ENCODE measurements at places on chromosomes 5 and 9. TPM values are rescaled to one million over a fixed set of nuclear protein-coding genes. Genes with fewer than 3 reads are reported as not detected.
A peak's percentile ranks its signal among the peaks of the same experiment; 100 is the strongest.

DNA sequence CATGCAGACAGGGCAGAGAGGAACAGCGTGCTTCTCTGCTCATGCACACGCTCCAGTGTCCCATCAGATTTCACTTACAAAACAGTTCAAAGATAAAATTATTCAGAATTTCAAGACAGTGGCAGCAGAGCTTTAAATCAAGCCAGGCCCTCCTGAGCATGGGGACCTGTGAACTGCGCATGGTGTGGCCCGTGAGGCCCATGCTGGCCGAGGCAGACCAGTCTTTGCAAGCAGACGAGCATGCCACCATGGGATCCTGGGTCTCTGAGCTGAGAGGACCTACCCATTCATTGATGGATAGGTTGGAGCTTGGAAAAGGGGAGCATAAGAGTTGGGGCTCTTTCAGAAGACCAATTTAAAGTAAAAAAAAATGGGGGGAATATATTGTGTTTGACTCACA lies 35.0 kb upstream of the SAP30L start:
- no peak for DNase-seq

The IFNA6 gene
- not detected for polyA plus RNA-seq

DNA sequence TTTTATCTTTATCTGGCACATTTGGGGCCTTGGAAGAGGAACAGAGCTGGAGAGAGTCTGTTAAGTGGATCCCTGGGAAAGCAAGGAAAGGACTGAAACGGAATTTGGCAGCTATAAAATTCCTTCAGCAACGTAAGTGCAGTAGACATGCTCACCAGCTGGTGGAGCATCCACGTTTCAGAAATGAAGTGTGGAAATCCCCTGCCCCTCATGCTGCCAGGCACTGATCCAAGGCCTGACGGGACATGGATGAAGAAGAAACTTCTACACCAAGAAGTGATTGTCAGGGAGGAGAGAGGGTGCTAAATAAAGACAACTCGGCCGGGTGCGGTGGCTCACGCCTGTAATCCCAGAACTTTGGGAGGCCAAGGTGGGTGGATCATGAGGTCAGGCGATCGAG lies 209.3 kb downstream of the ROR2 start:
- no peak for DNase-seq

- DNase-seq = peak; percentile 80
Measured at GRCh38 chr5:127875235-127876021, 172.2 kb downstream of the CCDC192 start.

GRCh38 chr9:27622693-27623340 lies 49.5 kb upstream of the C9orf72 start:
- DNase-seq = no peak

GRCh38 chr5:392431-392988 lies 50.5 kb upstream of the EXOC3 start:
- DNase-seq = no peak

DNA sequence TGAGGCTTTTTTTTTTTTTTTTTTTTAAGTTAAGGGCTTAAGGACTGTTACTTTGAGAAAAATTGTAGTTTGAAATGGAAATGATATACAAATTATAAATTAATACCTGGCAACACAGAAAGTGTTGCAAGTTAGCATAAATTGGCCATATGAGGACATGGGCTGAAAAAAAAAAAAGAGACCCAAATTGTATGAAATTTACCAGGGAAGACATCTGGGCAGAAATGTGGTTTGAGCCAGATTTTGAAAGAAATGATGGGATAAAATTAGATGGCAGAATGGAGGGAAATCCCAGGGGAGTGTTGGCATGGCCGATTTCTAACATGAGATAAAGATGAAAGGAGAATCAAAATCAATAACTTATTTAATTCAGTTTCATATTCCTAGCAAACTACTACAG lies 472.1 kb downstream of the CTNND2 start:
- no peak for DNase-seq

The TMEFF1 gene
- polyA plus RNA-seq = 11.9 TPM

The IL33 gene
- polyA plus RNA-seq = 6.7 TPM

DNA sequence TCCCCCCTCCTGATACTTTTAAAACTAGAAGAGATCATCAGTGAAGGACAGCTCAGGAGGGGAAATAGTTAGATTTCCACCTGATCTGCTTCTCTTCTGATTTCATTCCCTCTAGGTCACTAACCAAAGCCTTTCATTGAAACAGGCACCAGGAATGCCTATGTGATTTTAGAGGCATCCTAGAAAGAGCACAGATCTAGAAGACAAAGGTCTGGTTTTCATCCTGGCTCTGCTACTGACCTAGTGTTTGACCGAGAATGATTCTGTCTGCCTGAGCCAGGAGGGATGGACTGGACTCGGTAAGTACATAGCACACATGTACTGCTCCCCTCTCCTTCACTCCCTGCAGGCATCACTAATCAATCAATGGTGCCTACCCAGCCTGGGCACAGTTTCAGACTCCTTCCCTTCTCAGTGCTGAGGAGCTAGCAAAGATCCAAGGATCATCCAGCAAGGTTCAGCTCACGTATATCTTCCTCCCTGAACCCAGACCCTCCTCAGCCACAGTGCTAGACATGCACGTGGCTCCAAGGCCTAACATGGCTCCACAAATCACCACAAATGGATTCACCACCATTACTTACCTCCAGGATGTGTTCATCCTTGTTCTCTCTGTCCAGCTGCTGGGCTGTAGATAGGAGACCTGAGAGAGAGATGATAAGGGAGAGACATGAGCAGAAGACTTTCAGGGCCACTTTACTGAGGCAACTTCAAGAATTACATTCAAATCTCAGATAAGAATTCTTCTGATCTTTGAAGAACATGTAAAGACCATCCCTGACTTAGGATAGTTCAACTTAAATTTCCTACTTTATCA lies 35.2 kb downstream of the FAT2 start:
- DNase-seq = no peak

GRCh38 chr5:171681677-171682076 lies 103.9 kb upstream of the SMIM23 start:
- DNase-seq = no peak

The RNF183 gene
- 8.7 TPM for polyA plus RNA-seq

- no peak for DNase-seq
Measured at GRCh38 chr9:70405808-70406433, 8.5 kb downstream of the KLF9 start.

DNA sequence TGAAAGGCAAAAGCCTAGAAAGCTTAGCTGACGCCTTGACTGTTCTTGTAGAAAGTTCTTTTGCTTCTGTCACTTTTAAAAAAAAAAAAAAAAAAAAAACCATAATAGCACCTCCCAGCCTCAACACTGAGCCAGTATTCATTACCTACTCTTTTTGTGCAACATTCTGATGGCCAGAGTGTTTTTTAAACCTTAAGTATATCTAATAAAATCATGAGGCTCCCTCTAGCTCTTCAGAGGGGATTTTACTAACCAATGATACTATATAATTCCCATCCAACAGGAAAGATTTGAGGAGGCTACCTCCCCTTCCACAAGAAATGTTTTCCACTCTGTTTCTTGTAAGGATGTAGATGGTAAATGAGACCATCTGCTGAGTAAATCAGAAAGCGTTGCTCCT lies 3.9 kb downstream of the BNC2 start:
- DNase-seq = no peak

DNA sequence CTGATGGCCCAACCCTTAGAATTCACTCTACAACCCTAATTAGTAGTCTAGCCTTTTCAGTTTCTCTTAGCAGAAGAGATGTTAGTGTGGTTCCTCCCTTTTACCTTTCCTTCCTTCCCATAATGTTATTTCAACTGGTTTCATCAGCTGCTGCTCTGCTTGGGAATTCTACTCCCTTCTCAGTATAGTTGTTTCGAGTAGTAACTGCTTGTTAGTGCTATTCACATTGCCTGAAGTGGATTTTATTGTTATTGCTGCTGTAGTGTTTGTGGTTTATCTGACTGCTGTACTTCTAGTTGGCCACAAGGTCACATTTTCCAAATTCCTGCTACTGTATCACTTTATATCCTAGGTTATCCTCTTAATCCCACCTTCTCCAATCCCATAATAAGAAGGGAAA lies 29.7 kb downstream of the SMIM15 start:
- DNase-seq = no peak

DNA sequence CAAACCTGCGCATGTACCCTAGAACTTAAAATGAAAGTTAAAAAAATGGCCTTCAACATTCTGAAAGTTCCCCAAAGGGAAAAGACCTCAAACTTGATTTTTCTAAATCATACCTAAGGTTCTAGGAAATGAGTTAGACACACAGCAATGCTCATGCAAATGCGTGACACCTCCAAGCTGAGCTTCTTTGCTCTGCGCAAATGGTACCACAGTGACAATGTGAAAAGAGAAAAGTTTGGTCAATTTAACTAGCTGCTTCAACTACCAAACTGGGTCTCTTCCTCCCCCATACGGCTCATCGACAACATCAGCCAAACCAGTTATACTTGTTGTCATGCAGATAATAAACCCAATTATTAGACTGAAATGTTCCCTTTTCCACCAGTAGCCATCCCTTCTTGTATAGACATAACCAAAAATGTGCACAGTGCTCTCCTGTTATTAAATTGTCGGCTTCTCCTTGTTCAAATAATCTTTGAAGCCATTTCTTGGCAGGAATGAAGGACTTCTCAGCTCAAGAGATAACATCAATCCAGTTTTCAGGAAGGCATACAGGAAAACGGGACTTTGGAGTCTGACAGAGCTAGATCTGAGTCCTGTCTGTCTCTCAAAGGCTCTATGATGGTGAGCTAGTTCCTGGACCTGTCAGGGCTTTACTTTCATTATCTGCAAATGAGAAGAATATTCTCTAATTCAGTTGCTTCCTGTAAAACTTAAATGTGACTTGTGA lies 185.6 kb upstream of the NR3C1 start:
- DNase-seq = no peak
